ENCODE measurements at places on chromosomes 3 and 15.

GRCh38 chr15:81547521-81548132, 173.6 kb upstream of the TMC3 start:
- no peak for DNase-seq

DNA sequence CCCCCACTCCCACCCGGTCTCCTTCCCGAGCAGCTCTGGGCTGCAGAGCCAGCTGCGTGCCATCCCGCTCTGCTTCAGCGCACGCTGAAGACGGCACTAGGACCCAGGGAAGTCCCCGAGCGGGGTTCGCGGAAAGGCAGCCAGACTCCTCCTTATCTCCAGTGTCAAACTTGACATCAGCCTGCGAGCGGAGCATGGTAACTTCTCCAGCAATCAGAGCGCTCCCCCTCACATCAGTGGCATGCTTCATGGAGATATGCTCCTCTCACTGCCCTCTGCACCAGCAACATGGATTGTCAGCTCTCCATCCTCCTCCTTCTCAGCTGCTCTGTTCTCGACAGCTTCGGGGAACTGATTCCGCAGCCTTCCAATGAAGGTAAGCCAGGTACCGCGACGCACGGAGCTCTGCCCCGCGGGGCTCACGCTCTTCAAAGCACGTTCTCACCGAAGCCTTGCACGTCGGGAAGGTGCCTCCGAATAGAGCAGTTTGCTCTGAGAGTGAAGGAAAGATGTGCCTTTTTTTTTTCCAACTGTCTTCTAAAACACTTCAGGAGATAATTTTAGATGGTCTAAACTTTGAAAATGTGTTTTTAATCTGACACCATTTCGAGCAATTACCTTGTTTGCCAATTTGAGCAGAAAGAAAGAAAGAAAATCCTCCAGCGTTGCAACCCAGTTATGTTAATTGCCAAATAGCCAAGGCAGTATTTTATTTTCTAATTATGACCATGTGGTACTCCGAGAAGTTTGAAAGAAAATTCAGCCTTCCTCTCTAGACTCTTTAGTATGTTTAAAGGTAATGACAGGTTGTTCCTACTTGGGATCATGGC, at the start of gene EPHA3:
EPHA3 (plus strand) TSS at position 161 of the 830 bp plus-strand sequence; CDS start at position 289, 128 bp downstream.
- peak; percentile 24 for DNase-seq

DNA sequence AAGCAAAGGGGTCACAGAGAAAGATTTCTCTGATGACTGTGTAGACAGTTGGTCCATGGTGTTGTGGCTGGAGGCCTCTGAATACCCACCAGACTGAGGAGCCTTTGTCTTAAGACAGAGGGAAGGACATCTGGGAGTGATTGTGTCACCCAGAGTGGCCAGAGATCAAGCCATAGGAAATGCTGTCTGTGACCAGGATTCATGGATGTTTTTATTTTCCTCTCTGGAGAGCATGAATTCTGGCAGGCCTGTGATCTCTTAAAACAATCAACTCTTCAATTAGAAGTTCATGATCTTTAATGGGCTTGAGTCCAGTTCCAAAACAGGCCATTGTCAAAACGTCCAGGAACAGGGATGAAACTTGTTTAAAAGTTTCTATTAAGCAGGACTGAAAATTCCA, 198.9 kb upstream of the CTDSPL start:
- DNase-seq = no peak

GRCh38 chr3:76361010-76361409, 575.7 kb upstream of the ZNF717 start:
- DNase-seq = no peak

DNA sequence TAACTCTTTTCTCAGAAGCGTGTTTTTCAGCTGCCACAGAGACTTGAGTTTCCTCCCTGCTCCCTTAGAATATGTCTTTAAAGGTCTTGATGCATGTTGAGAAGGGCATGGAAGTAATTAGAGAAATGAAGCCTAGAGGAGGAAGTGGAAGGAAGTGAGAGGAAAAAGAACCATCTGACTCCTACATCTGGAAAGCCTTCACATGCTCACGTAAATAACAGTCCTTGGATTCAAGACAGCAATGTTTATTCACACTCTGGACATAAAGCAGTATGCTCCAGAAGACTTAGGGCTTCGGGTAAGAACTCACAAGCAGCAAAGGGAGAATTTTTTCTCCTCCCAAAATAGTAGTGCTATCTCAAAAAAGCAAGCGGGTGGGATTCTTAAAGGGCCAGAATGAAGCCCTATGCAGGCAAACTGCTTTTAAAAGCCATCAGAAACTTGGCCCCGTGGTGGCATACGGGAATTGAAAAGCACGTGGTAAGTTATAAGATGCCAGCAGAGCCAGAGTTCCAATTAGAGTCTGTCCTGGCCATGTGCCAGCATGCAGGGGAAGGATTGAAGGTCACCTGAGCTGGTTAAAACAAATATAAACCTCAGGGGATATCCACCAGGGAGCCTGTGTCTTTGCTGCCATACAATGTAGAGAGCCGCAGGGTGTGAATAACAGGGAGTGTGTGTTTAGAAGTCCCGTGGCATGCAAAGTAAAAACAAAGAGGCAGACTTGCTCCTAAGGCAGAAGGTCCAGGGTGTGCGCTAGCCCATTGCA, 380.8 kb upstream of the NDN start:
- DNase-seq = no peak

DNA sequence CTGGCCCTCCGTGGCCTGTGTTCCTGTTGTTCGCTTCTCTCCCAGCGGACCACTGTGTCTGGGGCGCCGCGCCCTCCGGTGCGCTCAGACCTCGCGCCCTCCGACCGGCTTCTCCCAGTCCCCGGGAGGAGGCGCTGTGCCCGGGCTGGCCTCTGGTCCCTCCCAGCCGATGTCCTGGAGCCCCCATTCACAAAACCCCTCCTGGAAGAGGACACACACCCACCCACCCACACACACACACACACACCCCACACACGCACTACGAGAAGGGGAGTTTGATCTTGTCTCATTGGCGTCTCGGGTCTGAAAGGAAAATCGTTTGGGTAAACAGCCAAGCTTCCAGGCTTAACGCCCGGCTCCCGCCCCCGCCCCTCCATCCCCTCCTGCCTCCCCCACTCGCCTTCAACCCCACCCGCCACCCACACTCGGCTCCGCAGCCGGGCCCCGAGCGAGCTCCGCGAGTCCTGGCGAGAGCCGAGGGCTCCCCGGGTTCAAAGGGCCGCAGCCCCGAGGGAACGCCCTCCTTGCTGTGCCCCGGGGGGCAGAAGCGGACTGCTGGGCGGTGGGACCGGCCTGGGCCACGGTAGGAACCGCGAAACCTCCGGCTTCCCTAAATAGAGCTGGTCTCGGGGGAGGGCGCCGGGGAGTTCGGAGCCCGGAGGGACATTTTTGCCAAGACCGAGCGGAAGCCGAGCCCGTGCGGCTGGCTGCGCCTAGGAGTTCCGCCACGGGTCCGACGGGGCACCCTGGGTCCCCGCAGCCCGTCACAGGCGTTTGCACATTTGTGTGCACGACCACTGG, 23.6 kb downstream of the NR2F2 start:
- no peak for DNase-seq

- no peak for DNase-seq
Measured at GRCh38 chr3:66236281-66236680, 15.5 kb downstream of the SLC25A26 start.

DNA sequence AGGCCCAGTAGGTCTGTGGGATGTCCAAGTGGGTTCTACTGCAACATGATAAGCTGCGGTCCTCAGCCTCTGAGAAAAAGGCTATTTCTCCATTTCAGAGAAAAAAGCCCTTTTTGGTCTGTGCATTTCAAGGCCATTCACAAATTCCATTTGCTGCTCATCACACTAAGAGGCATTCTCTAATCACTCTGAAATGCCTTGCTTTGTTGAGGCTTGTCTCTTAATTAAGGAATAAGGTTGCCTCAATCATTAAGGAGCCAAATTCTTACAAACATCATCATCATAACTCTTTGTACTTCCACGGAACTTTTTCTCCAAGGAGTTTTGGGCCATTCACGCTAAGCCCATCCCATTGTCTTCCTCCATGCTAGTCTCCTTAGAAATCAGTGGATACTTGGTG, 74.4 kb downstream of the BOC start:
- DNase-seq = no peak

DNA sequence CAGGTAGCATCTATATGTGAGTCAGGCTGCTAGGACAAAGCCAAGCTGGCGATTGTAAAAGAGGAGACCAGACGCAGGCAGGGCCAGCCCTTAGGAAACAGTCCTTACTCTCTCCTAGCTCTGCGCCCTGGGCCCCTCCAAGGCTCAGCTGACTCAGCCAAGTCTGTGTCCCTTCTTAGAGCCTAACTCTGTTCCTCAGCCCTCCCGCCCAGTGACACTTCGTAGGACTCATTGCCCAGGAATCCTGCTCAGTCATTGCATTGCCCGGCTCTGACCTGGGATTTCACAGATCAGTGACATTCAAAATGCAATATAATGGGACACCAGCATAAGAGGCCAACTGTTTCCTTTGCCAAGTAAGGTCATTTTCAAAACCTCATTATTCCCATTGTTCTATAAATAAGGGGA, 244.2 kb downstream of the TLE3 start:
- no peak for DNase-seq

DNA sequence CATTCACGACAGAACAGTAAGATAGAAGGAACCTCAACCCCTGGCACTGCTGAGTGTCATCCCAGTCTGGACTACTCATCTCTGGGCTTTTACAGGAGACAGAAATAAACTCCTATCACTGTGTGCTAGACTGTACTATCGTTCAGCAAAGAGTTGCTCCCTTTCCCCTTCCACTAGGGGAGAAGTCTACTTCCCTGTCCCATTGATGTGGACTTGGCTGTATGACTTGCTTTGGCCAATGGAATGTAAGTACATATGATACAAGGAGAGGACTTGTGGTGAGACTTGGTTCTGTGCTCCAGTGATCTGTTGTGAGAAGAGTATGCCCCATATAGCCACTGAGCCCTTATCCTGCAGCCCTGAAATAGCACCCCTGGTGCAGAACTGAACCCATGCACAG, 5.3 kb upstream of the KIF7 start:
- DNase-seq = no peak

- DNase-seq = no peak
Measured at GRCh38 chr3:84974347-84974746, 15.6 kb downstream of the CADM2 start.

DNA sequence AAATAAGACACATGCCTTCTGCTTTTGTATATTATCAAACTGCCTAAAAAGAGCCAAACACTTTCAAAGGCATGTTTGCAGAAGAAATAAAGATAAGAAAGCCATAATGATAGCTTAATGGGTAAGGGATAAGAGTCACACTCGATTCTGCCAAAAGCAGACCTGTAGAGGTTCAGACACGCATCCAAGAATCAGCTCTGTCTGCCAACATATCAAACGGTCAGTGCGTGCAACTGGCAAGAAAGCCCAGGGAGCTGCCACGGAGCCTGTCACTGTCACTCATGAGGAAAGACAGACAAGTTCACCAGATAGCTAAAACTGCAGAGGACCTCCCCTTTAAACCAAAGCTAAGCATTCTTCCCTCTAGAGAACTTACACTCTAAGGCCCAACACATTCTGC, 23.2 kb downstream of the DCP1A start:
- no peak for DNase-seq

GRCh38 chr3:12400616-12401194, 83.6 kb upstream of the TSEN2 start:
- DNase-seq = no peak

- no peak for DNase-seq
Measured at GRCh38 chr15:83430441-83430840, 16.7 kb upstream of the SH3GL3 start.

- no peak for DNase-seq
Measured at GRCh38 chr15:29670266-29670665, 152.0 kb downstream of the TJP1 start.

GRCh38 chr3:157354722-157355121, 81.9 kb upstream of the PTX3 start:
- DNase-seq = no peak

GRCh38 chr3:124429129-124429815, 301.0 kb upstream of the UMPS start:
- DNase-seq = no peak

GRCh38 chr15:90742087-90742486, 24.9 kb downstream of the BLM start:
- no peak for DNase-seq

GRCh38 chr3:178109691-178110090, 426.5 kb upstream of the KCNMB2 start:
- DNase-seq = no peak

GRCh38 chr3:23756206-23756840, 49.4 kb upstream of the UBE2E1 start:
- DNase-seq = no peak

DNA sequence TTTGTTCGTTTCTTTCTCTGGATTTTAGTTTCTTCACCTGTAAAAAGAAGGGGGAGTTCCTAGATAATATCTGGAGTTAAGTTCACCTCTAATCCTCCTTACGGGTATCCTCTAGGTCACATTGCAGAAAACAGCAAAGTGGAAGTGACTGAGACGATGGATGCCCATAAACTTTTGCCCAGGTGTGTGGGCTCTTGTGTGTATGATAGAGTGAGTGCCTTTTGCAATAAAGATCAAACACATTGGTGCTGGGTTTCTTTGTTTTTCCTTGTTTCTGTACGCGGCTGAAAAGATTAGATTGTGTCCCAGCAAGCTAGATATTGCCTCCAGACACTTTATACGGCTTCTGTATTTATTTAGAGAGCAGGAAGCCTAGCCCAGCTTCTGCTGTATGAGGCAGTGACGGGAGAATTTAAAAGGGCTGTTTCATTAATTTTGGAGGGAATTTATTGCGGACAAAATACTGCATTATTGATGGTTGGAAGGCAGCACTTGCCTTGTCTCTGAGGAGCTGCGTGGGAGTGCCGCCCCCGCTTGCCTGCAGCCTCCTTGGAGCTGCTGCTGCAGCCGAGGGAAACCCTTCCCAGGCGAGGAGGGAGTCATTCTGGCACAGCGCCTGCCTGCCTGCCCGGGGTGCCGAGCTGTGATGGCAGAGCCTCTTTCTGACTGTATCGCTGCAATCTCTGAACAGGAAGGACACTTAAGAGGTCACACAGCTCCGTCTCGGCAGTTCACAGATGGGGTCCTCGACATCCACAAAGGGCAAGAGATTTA, 38.5 kb downstream of the PYDC2 start:
- no peak for DNase-seq

- DNase-seq = no peak
Measured at GRCh38 chr3:193996641-193997089, 139.3 kb upstream of the HES1 start.

- DNase-seq = no peak
Measured at GRCh38 chr15:68636256-68636655, 57.5 kb downstream of the CORO2B start.

- no peak for DNase-seq
Measured at GRCh38 chr3:134054231-134054630, 24.5 kb upstream of the SLCO2A1 start.

- no peak for DNase-seq
Measured at GRCh38 chr3:169842960-169843359, 26.8 kb downstream of the LRRC31 start.
